HT1080 (cell line): ENCODE measurements at places on chromosomes 7 and 10. TPM values are rescaled to one million over a fixed set of nuclear protein-coding genes. Genes with fewer than 3 reads are reported as not detected.

DNA sequence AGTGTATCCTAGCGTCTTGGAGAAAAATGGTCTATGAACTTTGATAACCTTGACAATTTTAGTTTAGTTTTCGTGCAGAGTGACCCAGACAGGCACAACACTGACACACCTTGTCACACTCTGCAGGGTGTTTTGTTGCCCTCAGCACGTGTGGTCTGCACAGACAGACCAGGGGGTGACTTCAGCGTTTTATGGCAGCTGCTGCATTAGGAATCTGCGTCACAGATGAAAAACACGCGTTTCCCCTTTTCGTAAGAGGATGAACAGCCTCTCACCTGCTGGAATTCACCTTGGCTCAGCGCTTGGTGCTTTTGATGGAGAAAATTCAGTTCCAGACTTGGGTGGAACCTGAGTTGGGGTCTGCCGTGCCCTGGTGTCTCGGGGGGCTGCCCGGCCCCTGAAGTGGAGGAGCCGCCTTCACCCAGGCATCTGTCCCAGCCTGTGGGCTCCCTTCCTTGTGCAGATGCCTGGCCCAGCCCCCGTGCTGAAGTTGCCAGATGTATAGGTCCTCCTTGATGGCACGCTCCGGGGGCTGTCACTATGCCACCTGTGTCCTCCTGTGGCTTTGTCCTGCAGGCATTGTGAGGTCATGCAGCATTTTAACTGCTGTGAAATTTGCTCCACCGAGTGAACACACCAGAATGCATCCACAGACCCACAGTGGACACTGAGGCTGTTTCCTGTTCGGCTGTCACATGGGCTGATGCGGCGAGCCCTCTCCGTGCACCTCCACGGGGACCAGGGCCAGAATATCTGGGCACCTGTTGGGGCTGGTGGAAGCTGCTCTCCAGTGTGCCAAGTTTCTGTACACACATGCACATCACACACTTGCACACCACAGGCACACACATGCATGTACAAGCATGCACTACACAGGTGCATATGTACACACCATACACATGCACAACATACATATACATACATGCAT is 18.3 kb downstream of the INPP5A start:
- no peak for DNase-seq

- peak; percentile 76 for DNase-seq
Observed at GRCh38 chr7:149468208-149468607, 7.3 kb upstream of the ZNF777 start.

- DNase-seq, result peak; percentile 51
Observed at GRCh38 chr10:103542764-103543616, 49.5 kb downstream of the NEURL1 start.

SCIN gene
- total RNA-seq, result 0.03 TPM in 1 of 2 replicates, not detected in the other

GRCh38 chr10:11353006-11353896 is 258.2 kb downstream of the USP6NL start:
- DNase-seq, result no peak
